AG04450 (cell line): ENCODE measurements at places on chromosomes 2 and 18.

- peak; percentile 33 for DNase-seq
These were observed 221.3 kb upstream of the CTAGE1 start for GRCh38 chr18:22639026-22639463.

DNA sequence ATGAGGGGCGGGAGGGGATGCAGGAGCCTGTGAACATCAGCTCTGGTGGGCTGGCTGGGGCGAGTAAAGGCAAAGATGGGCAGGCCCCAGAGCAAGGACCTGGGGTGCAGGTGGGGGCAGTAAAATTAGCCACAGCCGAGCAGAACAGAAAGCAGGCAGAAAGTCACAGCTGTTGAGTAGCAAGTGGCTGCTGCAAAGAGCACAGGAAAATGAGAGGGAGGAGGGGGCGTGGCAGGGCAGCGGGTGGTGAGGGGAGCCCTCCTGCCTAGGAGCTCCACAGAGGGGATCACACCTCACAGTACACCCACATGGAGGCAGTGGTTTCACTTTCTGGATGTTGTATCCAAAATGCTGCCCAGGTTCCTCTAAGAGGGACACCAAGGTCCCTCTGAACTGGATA lies 79.6 kb downstream of the LBH start:
- DNase-seq = no peak

GRCh38 chr2:100136310-100136709 lies 6.1 kb downstream of the AFF3 start:
- DNase-seq = no peak

DNA sequence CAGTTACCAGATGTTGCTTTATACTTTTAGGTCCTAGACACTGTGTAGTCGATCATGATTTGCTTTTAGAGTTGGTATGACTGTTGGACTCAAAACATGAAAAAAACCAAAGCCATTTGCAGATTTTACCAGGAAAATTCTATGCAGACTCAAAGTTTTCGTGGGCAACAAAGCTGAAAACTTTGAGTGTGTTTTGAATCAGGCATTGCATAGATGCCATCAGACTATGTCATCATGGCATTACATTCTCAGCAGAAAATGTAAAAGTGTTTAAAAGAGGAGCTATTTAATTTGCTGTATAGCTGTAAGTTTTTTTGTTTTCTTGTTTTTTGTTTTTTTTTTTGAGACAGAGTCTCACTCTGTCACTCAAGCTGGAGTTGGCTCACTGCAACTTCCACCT lies 43.5 kb upstream of the ELAC1 start:
- DNase-seq = no peak

DNA sequence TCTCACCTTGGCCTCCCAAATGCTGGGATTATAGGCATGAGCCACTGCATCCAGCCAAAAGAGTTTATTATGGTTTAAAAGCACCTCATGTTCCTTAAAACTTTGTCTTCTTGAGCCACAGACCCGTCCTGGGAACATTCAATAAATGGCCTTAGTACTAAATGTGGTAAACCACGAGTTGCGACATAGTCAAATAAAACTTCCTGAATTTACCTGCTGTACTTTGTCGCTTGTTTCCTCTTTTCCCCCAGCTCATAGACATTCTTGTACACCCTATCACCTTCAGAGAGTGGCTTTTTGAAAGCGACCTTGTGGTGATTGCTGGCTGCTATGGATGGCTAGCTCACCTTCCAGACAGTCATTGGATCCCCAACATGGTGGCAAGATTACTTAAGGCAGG lies 310.4 kb downstream of the LRRTM1 start:
- DNase-seq = no peak

- DNase-seq = no peak
These were observed 209.2 kb downstream of the LNPK start for GRCh38 chr2:175792881-175793280.

DNA sequence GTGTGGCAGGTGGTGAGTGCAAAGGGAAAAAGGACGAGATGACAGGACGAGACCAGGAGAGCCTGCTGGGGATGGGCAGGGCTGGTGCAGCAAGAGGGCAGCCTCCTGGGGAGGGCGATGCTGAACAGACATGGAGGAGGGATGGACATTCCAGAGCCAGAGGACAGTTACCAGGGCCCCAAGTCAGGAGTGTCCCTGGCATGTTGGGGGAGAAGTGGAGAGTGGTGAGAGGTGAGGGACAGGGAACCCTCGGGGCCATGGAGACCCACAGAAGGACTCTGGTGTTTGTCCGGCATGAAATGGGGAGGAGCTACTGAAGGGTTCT lies 19.0 kb downstream of the MTERF4 start:
- no peak for DNase-seq

GRCh38 chr18:10210057-10210633 lies 244.3 kb upstream of the APCDD1 start:
- DNase-seq = no peak

DNA sequence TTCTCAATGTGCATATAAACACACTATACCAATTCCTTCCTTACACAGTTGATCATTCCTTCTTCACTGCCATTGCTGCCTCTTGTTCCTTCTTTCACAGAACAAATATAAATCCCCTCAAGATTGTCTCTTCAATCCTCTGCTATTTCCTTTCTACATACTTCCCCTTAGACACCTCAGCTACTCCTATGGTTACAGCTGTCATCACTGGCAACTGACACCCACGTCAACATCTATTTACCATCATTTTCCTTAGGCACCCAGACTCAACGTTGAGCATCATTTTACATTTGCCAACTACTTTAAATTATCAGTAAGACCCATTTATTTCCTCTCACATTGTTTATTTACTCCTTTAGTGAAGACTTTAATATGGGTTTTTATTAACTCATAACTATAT lies 488.8 kb upstream of the FSHR start:
- no peak for DNase-seq

DNA sequence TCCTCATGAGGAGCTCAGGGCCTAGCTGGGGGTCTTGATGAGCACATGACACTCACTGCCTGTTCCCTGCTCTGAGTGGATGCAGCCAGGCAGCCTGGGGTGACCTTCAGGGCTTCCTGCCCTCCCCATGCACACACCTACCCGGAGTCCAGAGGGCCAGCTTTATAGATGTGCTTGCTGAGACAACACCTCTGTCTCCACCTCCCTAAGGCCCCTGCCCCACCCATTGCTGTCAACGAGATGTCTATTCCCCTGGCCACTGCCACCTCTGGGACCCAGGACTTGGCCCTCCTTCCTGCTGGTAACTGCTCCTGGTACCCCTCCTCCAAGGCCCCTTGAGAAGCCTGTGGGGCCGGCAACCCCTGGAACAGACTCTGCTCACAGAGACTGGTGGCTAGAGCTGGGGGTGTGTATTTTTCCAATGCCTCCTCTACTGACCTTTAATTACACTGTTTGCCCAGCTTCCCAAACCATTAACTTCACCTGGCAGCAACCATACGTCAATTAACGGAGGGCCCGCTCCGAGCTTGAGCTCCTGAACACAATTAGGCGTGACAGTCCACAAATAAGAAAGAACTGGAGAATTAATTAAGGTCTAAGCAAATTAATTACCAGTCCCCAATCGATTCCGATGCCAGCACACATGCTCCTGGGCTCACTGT lies 66.3 kb downstream of the EMX1 start:
- DNase-seq = no peak

- DNase-seq = no peak
These were observed 9.6 kb downstream of the CYB5A start for GRCh38 chr18:74281980-74282754.

DNA sequence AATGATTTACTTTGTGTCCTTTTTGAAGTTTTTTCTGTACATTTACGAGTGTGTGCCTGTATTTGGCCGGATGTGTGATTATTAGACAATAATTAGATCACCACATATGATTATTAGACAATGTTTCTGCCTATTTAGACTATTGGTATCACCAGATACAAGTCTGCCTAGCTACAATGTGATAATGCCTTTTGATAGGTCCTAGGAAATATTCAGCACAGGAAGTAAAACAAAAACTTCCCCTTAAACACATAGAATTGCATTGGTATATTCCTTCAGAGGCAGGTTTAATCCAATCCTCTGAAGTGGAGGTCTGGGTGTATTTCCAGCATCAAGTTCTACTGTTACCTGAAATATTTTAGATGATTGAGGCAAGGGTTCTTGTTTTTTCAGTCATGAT lies 275.1 kb downstream of the TGIF1 start:
- DNase-seq = no peak

- DNase-seq = no peak
These were observed 430.0 kb downstream of the ZNF516 start for GRCh38 chr18:76064998-76065397.

DNA sequence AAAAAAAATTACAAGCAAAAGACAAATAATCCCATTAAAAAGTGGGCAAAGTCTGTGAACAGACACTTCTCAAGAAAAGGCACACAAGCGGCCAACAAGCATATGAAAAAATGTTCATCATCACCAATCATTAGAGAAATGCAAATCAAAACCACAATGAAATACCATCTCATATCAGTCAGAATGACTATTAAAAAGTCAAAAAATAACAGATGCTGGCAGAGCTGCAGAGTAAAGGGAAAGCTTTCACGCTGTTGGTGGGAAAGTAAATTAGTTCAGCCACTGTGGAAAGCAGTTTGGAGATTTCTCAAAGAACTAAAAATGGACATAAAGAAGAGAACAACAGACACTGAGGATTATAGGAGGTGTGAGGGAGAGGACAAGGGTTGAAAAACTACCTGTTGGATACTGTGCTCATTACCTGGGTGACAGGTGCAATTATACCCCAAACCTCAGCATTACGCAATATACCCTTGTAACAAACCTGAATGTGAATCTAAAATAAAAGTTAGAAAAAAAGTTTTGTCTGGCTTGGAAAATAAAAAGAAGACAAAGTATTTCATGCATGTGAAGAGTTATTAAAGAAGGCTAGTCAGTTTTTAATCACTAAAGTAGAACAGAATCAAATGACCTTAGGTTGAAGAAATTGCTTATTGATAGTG lies 8.7 kb upstream of the ACSL3 start:
- DNase-seq = no peak

DNA sequence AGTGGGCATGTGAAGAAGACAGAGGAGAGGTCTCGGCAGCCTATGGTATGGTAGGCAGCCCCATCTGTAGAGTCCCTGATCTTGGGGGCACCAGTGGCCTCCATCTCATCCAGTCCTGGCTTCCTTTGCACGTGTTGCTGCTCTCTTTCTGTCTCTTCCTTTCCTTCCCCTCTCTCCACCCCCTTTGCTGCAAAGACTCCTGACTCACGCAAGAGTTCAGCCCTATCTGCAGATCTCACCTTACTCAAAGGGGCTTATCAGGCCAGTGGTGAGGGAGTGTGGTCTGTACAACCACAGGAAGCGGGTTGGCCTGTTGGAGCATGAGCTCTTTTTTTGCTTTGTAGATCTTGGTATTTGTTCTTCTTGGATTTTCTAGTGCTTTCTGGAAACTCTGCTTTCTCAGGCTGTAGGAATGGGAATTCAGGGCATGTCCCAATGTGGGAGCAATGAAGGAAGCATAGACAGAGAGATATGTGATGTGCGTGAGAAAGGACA lies 14.6 kb upstream of the NT5DC4 start:
- no peak for DNase-seq

GRCh38 chr2:158635961-158636601 lies 159.0 kb upstream of the DAPL1 start:
- DNase-seq = no peak

DNA sequence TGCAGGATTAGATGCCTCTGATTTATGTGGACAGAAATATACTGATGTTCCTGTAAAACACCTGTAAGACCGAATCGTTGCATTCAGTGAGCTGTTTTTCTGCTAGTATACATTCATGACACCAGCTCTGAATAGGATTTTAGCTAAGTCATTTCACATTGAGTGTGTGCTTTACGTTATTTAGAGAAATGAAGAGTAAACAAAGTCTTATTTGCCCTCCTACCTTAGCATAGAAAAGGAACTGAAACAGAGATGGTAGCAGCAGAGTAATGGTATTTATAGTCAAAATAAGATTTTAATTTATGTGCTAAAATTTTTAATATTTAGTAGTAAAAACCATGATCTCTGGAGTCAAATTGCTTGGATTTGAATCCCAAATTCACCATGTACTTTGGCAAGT lies 168.0 kb downstream of the CERS6 start:
- no peak for DNase-seq

DNA sequence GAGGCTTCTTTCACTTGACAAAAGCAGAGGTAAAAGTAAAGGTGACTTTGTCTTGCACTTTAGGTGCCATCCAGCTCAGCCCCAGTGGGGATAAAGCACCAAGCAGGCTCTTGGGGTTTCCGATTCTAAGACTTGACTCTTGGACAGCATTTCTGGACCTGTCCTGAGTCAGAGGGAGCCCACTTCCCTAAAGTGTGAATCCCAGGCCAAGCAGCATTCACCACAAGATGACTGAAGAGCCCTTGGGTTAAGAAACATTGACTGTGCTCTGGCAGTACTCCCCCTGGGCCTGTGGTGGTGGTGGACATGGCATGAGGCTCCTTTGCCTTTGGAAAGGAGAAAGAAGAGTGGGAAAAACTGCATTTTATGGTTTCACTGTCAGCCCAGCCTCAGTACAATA lies 638.0 kb upstream of the VRK2 start:
- no peak for DNase-seq

DNA sequence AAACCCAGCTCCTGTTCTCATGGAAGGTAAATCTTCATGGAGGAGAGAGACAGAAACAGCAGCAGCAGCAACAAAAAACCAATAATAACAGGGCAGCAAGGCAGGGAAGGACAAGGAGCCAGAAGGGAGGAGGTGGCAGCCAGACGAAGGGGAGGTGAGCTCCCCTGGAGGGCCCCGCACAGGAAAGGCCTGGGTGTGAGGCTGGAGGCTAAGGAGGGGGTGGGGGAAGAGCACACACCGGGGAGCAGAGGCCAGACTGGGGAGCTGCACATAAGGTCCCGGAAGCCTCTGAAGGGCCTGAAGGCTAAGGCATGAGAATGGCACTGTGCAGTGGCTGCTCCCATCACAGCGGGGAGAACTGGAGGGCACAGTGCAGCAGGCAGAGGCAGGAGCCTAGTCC lies 94.8 kb upstream of the SMAD7 start:
- DNase-seq = no peak

DNA sequence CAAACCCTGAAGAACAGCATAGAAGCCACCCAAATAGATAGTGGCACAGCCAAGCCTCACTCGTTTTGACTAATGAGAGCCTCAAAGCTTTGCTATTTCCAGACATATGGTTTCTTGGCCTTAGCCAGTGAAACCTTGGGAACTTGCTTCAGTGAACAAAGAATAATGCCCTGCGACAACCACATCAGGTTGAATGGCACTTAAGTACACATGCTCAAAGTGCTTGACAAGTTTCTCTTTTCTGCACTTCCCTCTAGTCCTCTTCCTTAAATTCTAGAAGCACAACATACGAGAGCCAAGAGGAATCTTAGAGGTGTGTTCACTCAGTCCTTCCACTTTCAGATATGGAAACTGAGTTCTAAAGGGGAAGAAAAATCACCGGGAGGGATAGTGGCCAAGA lies 258.3 kb downstream of the HAUS1 start:
- no peak for DNase-seq

DNA sequence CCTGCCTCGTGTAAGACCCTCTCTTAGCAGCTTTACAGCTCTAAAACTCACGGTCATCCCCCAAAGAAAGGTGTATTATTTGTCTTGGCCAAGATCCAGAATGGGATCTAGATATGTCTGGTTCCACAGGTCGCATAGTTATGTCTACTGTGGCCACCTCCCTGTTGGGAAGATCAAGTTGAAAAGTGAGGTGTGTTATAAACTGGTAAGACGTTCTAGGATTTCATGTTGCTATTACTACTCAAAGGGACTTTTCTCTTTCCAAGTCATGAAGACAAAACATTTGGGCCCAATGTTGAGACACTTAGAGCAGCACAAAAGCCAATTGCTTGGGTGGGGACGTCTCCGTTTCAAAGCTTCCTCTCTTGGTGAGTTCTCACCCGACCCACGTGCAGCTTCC lies 766.0 kb downstream of the RNF144A start:
- no peak for DNase-seq
